ENCODE measurements at places on chromosomes 13 and 19.

DNA sequence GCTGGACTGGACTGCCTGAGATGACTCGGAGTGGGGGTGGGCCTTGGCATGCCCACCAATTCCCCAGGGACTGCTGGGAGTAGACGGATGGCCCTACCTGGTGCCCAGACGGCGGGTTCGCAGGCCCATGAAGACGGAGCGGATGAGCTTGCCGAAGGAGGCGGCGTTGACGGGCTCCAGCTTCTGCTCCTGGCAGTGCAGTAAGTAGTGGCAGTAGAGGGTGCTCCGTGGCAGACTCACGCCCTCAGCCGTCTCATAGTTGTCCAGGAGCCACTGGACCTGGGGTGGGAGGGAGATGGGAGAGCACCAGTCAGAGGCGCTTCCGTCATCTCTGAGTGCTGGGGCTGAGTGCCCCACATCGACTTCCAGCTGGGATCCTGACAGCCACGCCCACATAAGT lies 17.6 kb downstream of the DCAF15 start:
- DNase-seq = no peak

DNA sequence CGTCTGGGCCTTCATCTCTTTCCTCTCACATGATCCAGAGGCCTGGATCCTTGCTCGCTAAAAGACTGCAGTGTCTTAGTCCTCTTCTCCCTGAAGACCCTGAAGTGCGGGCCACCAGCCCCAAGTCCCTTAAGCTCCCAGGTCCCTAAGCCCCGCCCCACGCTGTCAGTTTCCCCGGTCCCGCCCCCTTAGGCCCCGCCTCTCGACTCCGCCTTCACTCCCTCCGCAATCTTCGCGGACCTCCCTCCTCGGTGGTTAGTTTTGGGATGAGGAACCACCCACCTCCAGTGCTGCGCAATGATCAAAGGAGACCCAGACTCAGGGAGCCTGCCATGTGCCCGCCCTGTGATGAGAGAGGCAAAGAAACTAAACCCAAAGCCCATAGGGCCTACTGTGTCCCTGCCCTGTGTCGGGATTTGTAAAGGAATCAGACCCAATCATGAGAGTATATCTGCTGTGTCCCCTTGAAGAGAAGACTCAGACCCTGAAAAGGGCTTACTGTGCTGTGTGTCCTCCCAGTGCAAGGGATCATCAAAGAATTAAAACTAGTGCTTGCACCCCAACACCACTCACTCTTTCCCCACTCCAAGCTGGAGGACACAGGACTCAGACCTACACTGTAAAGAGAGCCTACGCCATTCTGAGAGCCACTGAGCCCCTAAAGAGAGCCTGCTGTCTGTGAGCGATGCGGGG lies 3.0 kb upstream of the COX6B1 start:
- peak; percentile 59 for DNase-seq

DNA sequence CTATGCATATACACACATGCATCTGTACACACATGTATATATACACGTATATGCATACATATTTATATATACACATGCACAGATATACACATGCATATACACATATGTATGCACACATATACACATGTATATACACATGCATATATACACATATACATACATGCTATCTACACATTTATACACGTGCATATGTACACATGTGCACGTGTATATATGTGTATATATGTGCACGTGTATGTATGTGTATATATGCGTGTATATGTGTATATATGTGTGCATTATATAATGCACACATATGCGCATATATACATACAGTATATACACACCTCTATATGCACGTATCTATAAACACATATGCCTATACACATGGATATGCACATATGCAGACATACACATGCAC lies 17.8 kb downstream of the ARHGEF7 start:
- DNase-seq = no peak

- DNase-seq = no peak
These were observed 35.7 kb downstream of the KCNC3 start for GRCh38 chr19:50293263-50294004.

DNA sequence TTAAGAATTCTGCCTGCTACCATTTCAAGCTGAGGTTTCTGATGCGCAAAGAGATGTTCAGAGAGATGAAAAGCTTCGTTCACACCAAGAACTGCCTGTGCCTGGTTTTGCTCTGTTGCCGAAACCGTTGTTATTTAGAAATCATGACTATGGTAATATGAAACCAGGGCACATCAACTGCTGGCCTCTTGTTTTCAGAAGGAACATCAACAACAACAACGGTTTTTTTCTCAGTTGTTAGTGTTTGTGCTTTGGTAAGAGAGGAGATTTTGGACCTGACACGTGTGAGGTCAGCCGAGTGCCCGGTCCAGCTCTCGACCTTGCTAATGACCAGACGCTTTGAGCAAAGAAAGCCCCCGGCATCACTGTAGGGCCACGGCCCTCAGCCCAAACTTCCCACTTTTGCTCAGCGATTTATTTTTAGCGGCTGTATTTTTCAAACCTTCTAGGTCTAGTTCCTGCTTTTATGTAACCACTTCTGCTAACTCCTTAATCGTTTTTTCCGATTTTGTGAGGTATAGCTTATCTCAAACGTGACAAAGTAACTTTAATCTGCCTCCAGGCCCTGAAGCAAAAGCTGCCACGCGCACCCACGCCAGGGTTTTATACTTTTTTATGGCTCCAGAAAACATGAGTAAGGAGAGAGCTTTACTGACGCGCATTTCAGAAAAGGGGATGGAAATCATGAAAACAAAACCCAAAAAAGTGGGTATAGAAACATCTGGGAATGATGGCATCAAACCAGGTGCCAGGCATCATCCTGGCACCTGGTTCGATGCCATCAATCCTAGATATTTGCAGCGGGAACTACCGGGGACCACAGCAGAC lies 42.0 kb downstream of the KLF2 start:
- no peak for DNase-seq

GRCh38 chr19:34838753-34839431 lies 65.9 kb upstream of the ZNF599 start:
- no peak for DNase-seq

DNA sequence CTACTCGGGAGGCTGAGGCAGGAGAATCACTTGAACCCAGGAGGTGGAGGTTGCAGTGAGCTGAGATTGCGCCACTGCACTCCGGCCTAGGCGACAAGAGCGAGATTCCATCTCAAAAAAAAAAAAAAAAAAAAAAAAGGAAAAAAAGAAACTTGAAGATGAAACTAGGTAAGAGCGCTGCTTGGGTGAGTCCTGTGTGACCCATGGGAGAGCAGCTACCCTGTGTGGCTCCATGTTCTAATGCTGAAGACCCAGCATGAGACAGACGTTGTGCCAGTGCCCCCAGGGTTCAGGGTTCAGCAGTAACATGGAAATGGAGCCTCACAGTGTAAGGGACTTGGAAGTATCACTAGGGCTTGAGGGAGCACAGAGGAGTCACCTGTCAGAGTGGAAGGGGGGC lies 5.9 kb downstream of the ZNF784 start:
- no peak for DNase-seq

DNA sequence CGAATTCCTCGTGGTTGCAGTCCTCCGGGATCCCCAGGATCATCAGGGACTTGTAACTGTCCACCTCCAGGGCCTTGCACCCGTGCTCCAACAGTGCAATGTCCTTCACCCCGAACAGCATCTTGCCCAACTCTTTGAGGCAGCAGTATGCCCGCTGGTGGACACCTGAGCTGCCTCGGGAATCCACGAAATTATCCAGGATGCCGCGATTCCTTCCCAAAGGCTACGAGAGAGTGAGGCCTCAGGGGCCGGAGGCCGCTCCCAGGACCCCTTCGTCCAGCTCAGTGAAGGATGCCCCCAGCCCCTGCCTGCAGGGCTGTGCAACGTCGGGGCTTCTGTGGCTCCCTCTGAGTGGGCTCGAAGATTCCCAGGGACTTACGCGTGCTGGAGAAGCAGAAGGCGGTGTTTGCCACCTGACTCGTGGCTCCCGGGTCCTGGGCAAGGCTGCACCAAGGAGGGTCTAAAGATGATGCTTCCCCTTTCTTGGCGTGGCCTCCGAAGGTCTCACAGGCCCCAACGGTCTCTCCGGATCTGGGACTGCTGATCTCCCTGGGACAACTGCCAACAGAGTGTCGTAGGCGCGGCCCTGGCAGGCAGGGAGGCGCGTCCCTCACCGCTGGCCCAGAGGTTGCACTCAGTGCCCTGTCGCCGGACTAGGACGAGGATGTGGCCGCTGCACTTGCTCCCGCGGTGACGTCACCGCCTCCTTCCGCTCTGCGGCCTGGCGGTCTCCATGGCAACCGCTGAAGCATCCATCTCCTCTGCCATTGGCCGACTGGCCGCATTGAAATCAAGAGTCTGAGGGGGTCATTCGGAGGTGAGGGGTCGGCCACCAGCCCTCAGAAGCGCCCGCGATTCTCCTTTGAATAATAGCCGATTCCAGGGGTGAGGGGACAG lies at the start of gene PNMA8C:
PNMA8C (minus strand) TSS at position 698 of the 897 bp plus-strand sequence; CDS start at position 121, 577 bp downstream.
- no peak for DNase-seq

DNA sequence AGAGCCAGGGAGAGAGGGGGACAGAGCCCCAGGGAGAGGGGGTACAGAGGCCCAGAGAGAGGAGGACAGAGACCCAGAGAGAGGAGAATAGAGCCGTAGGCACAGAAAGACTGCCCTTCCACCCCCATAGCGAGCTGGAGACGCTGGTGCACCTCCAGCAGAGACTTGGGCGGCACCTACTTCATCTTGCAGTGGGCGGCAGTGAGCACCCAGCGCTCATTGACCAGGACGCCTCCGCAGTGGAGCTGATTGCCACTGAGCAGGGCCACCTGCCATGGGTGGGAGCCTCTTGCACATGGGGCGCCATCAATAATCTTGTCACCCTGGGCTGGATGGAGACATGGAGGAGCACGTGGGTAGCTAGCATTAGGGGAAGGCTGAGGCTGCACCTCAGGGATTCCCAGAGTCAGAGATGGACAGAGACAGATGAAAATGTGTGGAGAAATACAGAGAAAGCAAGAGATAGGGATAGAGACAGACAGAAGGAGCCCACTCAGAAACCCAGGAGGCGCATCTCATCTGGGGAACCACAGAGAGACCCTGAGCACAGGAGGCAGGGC lies 2.0 kb downstream of the KLK7 start:
- no peak for DNase-seq

GRCh38 chr13:49315036-49315565 lies 67.4 kb downstream of the CDADC1 start:
- DNase-seq = no peak

- DNase-seq = no peak
These were observed 12.8 kb upstream of the SELENOW start for GRCh38 chr19:47765523-47766358.

DNA sequence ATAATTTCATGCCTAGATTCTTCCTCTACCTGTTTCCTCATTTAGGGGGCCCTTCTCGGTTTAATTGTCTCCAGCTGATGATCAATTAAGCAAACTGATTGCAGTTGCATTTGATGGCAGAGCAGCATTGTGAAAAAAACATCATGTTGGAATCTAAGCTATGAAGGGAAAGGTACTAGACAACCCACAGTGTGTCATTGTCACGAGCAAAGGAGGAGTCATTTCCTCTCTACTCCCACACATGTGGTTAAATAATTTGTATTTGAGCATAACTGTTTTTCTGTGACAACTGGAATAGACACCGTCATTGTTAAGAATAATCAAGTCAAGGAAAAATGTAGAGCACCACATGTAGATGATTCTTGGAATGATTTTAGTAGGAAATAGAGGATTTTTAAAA lies 240.3 kb downstream of the DCT start:
- no peak for DNase-seq

DNA sequence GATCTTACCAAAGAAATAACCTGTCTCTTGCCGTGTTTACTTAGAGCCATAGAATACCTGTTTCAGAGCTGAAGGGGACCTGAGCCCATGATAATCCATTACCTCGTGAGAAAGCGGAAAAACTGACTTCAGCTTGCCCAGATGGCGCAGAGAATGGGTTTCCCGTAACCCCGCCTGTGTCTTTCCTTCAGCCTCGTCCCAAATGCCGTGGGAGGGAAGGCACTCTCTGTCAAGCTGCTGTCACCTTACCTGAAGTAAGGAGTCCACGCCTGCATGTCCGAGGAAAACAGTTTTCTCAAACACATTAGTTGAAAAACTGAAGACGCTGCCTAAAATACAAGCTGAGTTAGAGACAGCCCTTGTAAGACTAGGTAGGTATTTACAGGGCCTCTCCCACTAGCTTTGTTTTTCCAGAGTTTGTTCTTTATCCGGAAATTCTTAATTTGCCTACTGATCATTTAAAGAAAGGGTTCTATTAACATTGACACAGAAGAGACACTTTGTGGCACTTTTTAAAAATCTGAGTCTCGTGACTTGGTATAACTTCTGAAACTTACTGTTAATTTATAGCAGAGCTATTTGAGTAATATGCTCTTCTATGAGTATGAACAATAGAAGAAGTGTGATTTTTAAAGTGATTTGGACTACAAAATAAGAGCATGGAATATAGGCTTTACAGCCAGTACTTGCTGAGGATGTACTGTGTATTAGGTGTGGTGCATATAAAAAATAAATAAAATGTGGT lies 1.3 kb upstream of the INTS6 start:
- no peak for DNase-seq

DNA sequence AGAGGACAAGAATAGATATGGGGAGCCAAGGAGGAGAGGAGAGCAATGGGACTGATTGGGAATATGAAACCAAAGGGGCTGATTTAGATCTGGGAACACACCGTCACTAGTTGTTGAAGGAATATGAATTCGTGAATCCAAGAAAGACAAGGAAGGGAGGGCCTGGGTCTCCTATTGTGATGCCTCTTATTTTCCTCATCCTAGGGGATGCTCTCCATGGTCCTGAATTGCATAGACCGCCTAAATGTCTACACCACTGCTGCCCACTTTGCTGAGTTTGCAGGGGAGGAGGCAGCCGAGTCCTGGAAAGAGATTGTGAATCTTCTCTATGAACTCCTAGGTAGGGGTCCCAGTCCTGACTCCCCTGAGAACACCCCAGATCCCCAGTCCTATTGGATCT lies 21.5 kb downstream of the RYR1 start:
- no peak for DNase-seq

GRCh38 chr13:51978796-51979556 lies 32.3 kb downstream of the ATP7B start:
- DNase-seq = no peak

DNA sequence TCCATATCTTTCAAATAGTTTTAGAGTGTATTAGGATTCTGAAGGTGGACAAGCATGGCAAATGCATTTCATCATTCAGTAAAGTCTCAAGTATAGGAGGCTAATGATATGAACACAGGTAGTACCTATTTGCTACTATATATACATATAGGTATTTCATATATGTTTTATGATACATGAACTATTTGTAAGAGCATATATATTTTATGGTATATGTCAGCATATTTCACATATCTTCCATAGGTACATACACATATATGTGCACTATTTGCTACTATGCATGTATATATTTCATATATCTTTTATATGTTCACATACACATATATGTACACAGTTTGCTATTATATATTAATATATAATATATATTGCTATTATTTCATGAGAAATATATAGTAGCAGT lies 1291.7 kb upstream of the MIR17HG start:
- no peak for DNase-seq

GRCh38 chr13:41061914-41062837 lies 867 bp downstream of the WBP4 start:
- DNase-seq = no peak

Measured in D721Med (cell line).